NCI-H446 (cell line): ENCODE measurements at places on chromosomes 5 and 9.

DNA sequence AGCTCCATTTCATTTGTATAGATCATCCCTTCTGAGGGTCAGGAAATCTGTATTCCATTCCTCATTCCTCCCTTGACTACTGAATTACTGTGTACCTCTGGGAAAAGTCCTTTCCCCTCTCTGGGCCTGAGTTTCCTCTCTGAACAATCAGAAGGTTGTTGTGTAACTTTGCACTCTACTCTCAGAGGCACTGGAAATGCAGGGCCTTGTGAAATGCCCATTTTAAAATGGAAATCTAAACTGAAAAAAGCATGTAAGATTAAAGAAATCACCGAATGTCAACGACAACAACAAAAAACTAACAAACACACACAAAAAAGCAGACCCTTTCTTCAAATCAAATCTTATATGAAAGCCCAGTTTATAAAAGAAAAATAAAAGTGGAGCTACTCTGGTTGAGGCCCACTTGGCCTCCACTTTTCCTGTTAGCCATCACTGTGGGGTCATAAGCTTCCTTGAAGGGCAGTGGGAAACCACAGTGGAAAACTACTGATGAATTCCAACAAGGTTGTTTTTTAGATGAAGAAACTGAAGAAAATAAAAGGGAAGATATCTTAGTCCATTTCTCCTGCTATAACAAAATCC is 21.6 kb upstream of the GRPEL2 start:
- no peak for DNase-seq

DNA sequence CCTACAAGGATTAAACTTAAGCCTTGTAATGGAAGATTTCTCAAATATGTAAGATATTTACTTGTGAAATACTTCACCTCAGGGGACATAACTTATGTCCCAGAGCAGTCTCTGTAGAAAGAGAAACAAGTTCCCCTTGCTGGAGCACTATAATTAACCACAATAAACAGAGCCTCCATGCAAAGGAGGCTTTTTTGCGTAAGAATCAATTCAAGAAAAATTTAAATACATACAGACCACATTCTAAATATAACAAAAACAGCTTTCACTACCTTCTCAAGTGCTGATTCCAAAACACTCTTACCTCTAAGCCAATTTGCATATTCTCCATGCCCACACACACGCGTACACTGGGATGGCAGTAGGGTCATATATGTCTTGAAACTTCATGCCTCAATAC is 30.7 kb upstream of the CCNB1 start:
- no peak for DNase-seq

GRCh38 chr5:84599964-84600363 is 215.3 kb upstream of the EDIL3 start:
- no peak for DNase-seq

GRCh38 chr5:90169078-90169477 is 240.5 kb downstream of the CETN3 start:
- peak; percentile 89 for DNase-seq

DNA sequence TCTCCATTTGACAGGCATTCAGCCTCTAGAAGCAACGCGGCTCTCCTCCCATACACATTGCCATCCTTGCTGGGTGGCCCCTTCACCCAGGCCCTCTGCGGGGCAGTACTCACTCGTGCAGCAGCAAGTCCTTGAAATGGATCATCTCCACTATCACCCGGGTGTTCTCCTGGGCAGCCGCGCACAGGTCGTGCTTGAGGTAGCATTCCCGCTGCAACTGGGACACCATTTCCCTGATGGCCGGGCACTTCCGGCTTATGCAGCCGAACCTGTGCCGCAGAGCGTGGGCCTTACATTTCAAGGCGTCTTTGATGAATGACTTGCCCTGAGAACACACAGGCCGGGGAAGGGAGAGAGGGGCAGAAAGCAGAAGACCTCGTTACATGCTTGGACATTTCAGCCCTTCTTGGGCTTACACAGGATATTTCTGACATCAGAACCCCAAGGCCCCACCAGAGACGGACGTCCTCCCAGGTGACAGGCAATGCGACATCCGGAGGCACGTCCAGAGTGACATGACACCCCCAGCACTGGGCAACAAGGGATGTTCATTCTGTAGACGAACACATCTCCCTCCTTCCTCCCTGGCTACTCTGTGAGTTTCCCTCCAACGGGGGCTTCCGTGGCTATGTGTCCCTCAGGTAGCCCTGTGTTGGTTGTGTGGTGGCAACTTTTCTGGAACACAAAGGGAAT is 5.0 kb downstream of the STC2 start:
- DNase-seq, result no peak

GRCh38 chr5:56525113-56525512 is 290.2 kb upstream of the MAP3K1 start:
- DNase-seq, result no peak

DNA sequence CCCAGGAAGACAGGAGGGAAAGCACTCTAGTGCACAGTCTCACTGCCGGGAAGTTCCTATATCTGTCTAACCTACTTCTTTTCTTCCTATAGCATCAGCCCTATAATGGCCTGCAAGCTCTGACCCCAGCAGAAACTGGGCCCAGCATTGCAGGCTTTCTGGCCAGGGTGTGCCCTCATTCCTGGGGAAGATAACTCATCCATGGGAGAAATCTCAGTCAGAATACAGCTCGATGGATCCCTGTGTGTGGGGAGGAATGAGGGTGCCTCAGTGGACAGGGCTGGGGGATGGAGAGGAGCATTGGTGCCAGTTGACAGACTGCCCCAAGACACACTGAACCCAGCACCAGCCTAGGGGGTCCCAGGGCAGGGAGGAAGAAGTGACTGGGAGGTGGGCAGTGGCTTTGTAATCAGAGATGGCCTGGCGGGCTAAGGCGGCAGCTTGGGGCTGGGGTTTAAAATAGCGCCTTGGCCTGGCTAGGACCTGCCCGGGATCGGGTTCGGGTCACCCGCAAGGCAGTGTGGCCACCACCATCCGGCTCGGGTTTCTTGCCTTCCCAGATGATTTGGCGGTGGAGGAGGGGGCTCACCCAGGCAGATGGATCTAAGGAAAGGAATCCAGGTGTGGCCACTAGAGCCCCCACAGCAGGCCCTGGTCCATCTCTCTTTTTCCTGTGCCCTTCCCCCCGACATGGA is 7.6 kb upstream of the CXXC5 start:
- no peak for DNase-seq

- DNase-seq, result no peak
These were observed 26.1 kb upstream of the IL7R start for GRCh38 chr5:35830587-35830986.

DNA sequence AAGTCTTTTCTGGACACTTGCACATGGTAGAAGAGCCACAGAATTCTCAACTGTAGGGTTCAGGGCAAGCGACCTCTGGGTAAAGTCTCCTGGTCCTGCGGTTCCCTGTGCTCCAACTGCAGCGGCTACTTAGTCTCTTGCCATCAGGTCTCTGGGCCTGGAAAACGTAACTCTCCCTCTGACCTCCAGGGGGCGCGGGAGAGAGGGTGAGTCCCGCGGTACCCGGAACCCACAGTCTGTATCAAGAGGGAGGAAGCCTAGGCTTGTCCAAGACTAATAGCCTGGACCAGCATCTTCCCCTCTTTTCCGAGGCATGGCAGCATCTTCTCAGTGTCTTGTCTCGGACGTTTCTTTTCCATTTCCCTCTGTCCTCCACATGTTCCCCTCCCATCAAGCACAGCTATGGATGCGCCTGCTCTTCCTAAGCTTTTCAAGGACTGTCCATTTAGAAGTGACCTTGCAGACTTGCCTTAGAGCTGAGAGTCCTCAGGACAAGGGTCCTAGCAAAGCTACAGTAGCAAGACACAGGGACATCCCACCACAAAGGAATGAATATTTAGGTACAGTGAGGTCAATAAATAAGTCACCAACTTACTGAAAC is 59.3 kb downstream of the FSTL4 start:
- DNase-seq, result no peak

- no peak for DNase-seq
These were observed 25.3 kb upstream of the TLR4 start for GRCh38 chr9:117678871-117679270.
